KG1 (cell line): ENCODE measurements at places on chromosomes 7 and 10.
A peak's percentile ranks its signal among the peaks of the same experiment; 100 is the strongest.

DNA sequence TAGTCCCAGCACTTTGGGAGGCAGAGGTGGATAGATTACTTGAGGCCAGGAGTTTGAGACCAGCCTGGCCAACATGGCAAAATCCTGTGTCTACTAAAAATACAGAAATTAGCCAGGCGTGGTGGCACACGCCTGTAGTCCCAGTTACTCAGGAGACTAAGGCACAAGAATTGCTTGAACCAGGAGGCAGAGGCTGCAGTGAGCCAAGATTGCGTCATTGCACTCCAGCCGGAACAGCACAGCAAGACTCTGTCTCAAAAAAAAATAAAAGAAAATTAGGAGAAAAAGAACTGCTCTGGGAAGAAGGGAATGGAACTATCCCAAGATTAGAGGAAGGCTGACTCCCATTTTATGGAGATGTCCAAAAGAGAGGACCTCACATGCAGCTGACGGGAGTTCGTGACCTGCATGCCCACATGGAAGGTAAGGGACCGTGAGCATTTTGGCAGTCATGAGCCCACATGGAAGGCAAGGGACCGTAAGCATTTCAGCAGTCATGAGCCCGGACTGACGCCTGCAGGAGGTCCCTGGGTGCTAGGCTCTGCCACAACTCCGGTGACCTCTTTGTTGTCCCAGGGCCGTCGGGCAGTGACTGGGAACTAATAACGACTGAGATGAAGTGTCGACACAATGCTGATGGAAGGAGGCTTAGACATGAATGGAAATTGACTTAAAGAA is 18.6 kb upstream of the GTPBP4 start:
- DNase-seq = no peak

- DNase-seq = no peak
Measured at GRCh38 chr7:132739271-132739955, 163.1 kb upstream of the PLXNA4 start.

GRCh38 chr7:43769281-43769680 is 10.8 kb downstream of the BLVRA start:
- no peak for DNase-seq

DNA sequence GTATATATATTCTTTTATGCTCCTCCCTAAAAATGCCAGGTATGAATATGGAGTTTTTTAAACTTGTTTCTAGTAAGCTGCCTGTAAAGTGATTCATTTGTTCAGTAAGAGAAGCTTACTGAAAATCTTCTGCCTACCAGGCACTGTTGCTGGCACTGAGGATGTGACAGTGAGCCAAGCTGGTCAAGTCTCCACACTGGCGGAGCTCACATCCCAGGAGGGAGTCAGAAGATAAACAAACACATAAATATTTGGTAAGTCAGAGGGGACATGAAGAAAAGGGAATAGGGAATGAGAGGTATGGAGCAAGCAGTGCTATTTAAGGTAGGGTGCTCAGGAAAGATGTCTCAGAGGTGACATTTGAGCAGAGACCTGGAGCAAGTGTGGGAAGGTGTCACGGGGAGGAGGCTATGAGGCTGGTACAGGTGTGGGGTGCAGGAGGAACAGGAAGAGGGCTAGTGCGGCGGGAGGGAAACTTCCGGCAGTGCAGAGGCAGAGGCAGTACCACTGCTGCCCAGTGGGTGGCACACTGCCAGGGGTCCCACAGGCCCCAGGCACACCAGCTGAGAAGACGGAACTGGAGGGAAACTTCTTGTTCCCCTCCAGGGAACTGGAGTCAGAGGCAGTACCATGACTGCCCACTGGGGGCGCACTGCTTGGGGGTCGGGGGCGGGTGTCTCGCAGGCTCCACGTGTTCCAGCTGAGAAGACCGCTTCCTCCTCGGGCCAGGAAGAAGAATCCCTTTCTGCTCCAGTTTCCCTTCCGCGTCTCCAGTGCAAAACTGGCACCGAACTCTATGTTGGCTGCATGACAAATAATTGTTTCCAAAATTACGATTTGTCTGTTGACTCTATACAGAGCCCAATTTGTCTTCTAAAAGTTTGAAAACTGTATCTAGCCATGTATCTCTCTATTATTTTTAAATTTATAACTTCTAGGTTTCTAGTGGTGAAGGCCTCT is 161.0 kb downstream of the TEX36 start:
- no peak for DNase-seq

DNA sequence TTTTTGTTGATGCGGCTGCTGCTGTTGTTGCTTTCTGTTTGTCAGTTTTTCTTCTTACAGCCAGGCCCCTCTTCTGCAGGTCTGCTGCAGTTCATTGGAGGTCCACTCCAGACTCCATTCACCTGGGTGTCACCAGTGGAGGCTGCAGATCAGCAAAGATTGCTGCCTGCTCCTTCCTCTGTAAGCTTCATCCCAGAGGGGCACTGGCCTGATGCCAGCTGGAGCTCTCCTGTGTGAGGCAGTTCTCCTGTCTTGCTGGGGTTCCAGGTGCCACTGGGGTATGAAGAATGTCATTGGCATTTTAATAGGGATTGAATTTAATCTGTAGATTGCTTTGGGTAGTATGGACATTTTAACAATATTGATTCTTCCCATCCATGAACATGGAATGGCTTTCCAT is 308.5 kb upstream of the MEOX2 start:
- DNase-seq = no peak

DNA sequence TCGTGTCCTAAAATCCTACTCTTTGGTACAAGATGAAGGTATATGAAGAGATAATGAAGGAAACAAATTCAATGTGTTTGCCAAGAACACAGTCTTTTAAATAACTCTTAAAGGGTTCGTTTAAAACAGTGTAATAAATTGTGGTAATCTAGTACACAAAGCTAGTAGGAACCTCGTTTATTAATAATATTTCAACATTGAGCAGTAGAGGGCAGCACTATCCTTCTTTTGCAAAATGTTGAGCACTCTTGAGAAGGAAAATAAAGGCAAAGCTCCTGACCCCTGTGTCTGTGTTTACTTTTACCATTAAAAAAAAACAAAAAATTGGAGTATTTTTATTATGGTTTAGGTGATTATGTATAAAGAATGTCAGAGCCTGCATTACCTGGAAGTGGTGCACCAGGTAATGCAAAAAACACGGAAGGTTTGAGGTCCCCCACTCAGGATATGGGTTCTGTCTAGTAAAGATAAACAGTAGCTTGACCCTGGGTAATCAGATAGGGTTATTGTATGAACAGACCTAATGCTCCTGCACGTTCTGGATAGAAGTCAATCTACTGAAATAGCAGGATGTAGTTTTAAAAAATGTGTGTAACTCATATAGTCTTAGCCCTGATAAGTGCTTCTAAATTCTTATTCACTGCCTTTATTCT is 5.7 kb upstream of the GOT1 start:
- DNase-seq = peak; percentile 11

DNA sequence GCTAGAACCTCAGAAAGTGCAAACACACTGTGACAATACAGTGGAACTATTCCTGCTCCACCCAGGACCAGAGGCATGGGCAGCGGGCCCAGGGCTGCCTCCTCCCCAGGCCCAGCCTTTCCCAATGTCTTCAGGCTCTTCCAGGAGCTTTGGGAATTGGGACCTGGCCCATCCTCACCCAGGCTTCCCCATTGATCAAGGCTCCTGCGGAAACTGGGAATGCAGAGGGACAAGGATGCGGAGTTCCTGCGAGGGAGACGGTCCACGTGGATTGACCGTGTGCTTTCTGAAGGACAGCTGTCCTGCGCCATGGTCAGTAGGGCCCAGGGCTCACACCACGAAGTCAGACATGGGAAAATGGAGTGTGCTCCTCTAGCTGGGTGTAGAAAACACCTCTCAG is 56.6 kb downstream of the CSGALNACT2 start:
- DNase-seq = no peak

DNA sequence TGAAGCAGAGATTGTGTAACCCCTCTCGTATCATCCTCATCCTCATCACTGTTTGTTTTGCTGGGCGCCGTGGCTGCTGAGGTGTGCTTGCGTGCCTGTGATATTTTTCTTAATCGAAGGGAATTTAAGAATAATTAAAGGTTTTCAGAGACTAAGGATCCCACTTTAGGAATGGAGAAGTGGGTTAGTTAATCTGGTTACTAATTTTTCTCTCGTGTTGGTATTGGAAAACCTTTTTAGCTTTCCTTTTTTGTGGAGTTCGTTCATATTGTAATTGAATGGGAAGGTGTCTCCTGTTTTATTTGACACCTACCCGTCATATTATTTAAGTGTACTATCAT is 1.3 kb downstream of the UBN2 start:
- no peak for DNase-seq

- no peak for DNase-seq
Measured at GRCh38 chr7:33854801-33855350, 50.5 kb upstream of the BMPER start.

DNA sequence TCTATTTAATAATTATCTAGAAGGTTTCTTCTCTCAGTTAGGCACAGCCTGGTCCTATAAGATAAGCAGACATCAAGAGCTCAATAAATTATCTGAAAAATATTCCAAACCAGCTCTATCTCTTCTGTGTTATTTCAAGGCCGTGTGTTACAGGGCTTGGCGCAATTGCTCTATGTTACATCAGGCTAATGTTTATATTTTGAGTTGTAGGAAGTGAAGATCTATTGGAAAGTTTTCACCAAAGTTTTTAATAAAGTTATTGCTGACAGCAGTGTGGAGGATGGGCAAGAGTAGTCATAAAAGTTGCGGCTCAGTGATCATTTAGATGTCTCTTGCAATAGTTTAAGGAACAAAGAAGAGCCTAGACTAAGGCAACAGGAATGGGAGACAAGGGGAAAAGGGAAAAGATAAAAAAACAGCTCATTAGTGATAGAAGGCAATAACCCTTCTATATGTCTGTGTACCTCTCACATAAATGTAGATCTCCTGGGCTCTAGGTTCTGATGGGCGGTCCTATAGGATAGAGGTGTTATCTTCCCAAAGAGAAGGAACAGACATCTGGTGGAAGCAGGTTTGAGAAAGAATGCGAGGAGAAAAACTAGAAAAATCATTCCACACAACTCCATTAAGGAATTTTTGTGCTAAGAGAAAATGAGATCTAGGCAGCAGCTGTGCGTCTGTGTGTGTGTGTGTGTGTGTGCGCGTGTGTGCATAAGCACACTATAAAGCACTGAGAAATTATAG is 5.9 kb upstream of the ANKRD7 start:
- DNase-seq = no peak

- DNase-seq = no peak
Measured at GRCh38 chr7:28301148-28301641, 111.1 kb upstream of the CREB5 start.

DNA sequence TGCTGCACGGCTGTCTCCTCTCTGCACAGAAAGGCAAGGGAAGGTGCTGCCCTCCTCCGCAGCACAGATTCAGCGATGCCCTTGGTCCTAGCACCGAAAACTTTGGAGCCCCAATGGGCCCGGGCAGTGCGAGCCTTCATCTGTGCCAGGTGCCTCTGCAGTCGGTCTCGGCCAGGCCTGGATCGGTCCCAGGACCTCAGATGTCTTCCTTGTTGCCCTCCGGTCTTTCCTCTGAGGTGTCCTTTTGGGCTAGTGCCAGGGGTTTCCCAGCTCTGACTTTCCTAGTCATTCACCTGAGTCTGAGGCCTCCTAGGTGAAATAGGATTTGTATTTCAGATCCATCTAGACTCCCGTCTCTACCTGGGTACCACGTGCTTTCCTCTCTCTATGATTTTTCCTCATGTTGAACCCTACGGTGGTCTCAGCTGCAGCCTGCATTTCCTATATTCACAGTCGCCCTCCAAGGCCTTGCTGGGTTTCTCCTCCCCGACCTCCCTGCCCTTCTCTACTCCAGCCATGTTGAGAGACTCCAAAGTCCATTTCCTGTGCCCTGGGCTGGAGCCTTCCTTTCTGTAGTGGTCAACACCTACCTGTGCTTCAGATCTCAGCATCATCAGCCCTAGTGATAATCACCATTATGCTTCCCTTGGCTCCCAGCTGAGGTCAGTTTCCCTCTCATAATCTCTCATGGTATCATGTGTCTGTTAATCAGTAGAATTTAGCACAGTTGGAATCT is 92.0 kb upstream of the PRSS58 start:
- no peak for DNase-seq

DNA sequence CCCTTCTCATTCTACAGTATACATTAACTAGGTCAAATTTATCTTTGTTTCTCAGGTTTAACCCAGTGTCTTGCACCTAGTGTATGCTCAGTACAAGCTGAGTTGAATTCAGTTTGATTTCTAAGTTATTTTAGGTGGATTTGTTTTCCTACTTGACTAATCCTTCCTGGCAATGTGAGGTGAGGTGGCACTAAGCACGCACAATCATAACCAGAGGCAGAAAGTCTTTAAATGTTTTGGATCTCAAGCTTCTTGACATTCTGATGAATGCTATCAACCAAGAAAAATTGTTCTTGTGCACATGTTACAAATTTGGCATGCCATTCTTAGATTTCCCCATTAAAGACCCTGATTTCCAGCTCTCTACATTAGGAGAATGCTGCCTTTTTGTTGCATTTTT is 3.2 kb downstream of the BZW2 start:
- no peak for DNase-seq

GRCh38 chr7:142376356-142376997 is 118.6 kb upstream of the PRSS58 start:
- DNase-seq = no peak

- no peak for DNase-seq
Measured at GRCh38 chr10:75905490-75905889, 474.1 kb downstream of the LRMDA start.

GRCh38 chr7:55073051-55073511 is 54.3 kb downstream of the EGFR start:
- no peak for DNase-seq

DNA sequence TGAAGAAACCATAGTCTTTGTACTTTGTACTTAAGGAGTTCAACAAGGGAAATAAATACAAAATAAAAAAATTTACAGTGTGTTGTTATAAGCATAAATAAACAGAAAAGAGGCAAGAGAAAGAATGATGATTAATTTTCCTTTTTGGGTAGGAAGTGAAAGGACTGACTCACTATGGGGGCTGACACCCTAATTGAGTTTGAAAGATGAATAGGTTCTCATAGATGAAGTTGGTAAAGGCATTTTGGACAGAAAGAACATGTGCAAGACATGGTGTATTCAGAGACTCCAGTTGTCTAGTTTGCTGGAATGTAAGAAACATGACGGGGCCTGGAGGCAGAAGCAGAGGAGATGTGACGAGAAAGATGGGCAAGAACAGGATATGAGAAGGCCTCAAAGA is 83.7 kb downstream of the VPS50 start:
- no peak for DNase-seq

DNA sequence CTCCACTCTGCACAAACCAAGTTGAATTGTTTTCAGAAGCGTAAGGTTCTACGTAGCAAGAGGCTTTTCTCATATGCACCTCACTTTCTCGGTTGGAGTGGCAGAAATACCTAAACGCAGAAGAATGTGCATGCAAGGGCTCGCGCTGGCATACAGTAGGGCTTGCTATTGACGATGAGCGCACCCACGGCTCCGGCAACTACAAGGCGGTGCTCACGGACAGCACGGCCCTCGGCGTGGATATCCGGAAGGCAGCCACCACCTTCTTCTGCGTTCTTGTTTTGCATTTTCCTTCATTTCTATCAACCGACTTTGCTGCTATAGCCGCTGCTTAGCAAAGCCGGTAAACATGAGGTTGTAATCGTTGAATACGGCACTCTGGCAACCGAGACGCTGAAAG is 51.1 kb upstream of the UBE3C start:
- DNase-seq = no peak
